ENCODE measurements at places on chromosomes 4 and X. TPM values are rescaled to one million over a fixed set of nuclear protein-coding genes. Genes with fewer than 3 reads are reported as not detected.

The PPEF2 gene
- total RNA-seq: not detected

The LANCL3 gene
- 10.7 TPM for total RNA-seq

The TCEANC gene
- total RNA-seq: 6.7 TPM

DNA sequence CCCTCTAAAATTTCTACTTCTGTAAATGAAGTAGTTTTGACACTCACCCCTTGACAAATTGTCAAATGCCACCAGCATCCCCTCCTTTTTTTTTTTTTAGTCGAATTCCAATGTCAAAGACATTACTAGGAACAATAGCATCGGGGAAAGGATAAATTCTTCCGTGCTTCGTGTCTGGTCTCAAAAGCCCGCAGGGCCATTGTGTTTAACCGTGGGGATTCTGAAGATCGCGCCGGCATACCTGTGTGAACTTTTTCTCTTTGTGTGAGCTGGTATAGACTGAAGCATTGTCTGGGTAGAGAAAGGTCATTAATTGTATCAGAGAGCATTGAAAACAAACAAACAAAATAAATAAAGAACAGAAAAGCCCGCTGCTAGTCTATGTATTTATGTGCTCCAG is 313.9 kb downstream of the ASMT start:
- DNase-seq: no peak
